ENCODE measurements at places on chromosomes 3 and 15. TPM values are rescaled to one million over a fixed set of nuclear protein-coding genes. Genes with fewer than 3 reads are reported as not detected.

GRCh38 chr3:58719684-58720083, 53.1 kb upstream of the FAM3D start:
- H3K4me1 ChIP-seq = peaks cover 5% of the 10 kb centered on the region
- no peak overlapping the region for H3K4me3 ChIP-seq
- no peaks in the 10 kb centered on the region for H3K27me3 ChIP-seq
- H3K27ac ChIP-seq = no peak overlapping the region

PLSCR4 gene
- total RNA-seq = 9.3 TPM

GRCh38 chr3:188605905-188606304, 451.9 kb downstream of the LPP start:
- H3K36me3 ChIP-seq = peaks cover 30% of the 10 kb centered on the region
- H3K27ac ChIP-seq = no peak overlapping the region
- H3K4me1 ChIP-seq = no peaks in the 10 kb centered on the region

GRCh38 chr3:148998715-148999423, 7.5 kb downstream of the GYG1 start:
- H3K27me3 ChIP-seq = no peaks in the 10 kb centered on the region
- no peak for DNase-seq
- H3K4me3 ChIP-seq = no peak overlapping the region
- no peak overlapping the region for H3K27ac ChIP-seq

CCNB2 gene
- 76.6 TPM for total RNA-seq
